ENCODE measurements at places on chromosomes 3 and 15.

GRCh38 chr3:1942781-1943180, 155.9 kb upstream of the CNTN4 start:
- DNase-seq: no peak

GRCh38 chr3:170869645-170870593, at the start of gene RPL22L1:
RPL22L1 (minus strand) TSS chr3:170870195; CDS start chr3:170870167, 28 bp downstream.
- peak; percentile 89 for DNase-seq

DNA sequence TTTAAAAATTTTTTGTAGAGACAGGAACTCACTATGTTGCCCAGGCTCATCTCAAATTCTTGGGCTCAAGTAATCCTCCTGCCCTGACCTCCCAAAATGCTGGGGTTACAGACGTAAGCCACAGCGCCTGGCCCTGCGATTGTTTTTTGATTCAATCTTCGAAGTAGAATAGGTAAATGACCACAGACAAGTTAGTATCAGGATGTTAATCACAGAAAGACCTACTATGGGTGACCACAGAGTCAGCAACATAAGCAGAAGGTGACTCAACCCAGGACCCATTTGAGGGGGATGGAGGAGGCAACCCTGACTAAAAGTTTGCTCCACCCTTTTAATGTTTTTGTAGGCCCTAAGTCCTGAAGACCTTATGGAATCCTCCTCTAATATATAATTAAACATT, 10.0 kb upstream of the USP3 start:
- DNase-seq: no peak

DNA sequence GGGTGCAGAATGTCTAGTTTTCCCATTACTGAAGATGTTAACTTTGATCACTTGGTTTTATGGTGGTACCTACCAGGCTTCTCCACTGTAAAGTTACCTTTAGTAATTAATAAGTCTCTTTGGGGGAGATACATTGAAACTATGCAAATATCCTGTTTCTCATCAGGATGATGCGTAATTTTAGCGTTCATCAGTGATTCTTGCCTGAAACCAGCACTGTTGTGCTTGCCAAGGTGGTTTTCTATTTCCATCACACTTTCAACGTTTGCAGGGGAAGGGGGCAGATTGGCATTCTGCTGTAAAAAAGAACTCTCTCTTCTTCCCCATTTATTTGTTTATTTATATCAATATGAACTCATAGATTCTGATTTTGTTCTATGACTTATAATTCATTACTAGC, 61.0 kb downstream of the SSR3 start:
- DNase-seq: no peak

DNA sequence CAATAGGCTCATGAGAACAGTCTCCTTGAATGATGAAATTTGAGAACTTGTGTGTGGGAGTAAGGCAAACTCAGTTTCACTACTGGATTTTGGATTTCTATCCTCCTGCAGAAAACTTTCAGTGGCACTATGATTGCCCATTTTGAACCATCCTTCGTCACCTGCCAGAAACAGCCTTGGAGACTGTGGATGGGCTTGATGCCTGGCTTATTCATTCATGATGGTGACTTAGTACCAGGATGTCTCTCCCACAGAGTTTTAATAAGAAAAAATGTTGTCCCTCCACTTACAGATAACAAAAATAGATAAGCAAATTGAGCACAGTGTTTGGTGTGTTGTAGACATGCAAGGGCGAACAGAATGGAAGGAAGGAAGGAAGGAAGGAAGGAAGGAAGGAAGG, 53.5 kb upstream of the CPNE4 start:
- no peak for DNase-seq

DNA sequence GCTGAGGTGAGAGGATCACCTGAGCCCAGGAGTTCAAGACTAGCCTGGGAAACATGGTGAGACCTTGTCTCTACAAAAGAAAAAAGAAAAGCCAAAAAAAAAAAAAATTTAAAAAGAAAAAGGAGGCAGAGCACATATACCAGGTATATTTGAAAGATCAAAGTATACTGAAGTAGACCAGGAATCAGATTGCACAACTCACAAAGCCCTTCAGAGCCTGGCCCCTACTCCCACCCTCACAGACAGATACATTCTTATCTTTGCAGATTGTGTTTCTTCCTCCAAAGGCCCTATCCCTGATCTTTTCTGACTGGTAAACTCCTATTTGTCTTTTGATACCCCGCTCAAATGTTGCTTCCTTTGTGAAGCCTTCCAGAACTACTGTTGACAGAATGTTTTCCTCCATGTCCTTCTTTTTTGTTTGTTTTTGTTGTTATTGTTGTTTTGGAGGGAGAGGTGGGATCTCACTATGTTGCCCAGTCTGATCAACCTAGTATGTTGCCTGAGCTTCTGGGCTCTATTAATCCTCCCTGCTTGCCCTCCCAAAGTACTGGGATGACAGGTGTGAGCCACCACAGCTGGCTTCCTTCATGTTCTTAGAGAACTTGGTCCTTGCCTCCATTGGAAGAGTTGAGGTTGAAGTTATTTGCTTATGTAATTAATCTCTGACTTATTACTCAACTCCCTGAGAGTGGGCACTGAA, 9.8 kb upstream of the ITGB5 start:
- no peak for DNase-seq

DNA sequence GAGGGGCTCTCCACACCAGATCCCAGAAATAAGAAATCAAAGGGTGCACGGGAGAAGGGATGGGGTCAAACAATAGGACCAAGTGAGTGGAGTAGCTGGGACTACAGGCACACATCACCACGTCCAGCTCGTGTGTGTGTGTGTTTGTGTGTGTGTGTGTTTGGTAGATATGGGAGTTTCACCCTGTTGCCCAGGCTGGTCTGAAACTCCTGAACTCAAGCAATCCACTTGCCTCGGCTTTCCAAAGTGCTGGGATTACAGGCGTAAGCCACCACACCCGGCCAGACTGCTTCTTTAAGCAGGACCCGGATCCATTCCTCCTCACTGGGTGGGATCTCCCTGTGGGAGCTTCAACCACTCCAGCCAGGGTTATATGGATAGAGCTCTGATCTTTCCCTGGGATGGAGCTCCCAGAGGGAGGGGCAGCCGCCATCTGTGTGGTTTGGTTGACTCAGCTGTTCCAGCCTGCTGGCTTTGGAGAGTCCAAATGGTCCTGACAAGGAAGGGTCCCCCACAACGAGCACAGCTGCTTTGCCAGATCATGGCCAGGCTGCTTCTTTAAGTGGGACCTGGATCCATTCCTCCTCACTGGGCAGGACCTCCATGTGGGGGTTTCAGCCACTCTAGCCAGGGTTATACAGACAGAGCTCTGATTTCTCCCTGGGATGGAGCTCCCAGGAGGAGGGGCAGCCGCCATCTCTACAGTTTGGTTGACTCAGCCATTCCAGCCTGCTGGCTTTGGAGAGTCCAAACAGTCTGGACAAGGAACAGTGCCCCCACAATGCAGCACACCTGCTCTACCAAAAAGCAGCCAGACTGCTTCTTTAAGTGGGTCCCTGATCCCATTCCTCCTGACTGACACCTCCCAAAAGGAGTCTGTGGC, 9.1 kb upstream of the AVEN start:
- DNase-seq: no peak

GRCh38 chr3:194306771-194307640, 44.1 kb downstream of the CPN2 start:
- no peak for DNase-seq

DNA sequence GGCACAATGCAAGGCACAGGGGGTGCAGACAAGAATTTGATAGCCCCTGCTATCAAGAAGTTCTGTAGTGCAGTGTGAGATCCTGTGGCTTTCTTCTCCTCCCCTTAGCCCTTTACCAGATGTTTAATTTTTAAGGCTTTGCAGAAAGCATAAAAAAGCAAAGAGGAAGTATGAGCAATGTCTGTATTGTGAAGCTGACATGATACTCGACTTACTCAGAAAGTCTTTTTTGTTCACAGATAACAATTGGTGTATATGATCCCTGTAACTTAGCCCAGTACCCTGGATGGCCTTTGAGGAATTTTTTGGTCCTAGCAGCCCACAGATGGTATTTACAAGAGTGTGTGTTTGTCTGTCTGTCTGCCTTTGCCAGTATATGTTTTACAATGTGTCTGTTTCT, 58.9 kb downstream of the ATG7 start:
- DNase-seq: no peak

DNA sequence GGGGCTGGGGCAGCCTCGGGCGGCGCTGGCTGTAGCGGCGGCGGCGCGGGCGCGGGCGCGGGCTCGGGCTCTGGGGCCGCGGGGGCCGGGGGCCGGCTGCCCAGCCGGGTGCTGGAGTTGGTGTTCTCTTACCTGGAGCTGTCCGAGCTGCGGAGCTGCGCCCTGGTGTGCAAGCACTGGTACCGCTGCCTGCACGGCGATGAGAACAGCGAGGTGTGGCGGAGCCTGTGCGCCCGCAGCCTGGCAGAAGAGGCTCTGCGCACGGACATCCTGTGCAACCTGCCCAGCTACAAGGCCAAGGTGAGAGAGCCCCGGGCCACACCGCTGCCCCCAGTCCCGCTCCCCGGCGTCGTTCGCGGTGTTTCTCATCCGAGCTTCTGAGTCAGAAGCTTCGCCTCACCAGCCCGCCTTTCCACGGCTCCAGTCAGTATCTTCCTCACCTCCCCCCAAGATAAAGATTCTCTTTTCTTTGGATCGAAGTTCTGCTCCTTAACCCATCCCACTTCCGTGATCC, 600 bp downstream of the FBXO45 start:
- DNase-seq: peak; percentile 28

GRCh38 chr15:92610101-92610520, 45.5 kb downstream of the FAM174B start:
- no peak for DNase-seq

- no peak for DNase-seq
Measured at GRCh38 chr15:69643476-69643875, 190.9 kb downstream of the RPLP1 start.

DNA sequence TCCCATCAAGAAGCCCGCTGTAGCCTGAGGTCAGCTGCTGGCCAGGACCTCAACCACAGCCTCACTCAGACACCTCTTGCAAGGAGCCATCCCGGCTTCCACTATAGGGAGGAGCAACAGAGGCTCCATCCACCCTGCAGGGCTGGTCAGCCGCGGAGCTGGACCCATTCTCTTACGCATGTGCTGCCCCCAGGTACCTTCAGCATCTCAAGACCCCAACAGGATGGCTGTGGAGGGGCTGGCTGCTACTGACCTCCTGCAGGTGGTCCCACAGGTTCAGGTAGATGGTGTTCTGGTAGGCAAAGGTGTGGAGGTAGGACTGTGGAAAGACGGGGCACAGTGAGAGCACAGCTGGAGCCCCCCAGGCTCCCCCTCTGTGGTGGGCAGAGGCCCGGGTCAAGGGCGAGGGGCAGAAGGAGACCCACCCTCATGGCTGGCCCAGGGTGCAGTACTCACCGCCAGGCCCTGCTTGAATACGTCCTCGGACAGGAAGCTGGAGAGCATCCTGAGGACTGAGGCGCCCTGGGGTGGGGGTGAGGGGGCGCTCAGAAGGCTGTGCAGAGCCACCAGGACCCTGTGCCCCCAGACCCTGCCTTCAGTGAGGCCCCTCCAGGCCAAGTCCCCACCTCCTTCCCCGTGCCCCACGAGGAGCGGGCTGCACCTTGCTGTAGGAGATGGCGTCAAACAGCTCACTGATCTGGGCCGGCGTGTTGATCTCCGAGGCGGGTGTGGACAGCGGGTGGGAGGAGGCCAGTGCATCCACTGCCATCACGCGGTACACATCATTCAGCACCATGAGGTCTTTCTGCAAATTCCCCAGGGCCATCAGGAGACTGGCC, 11.4 kb downstream of the ANPEP start:
- no peak for DNase-seq

- DNase-seq: no peak
Measured at GRCh38 chr15:89781891-89782618, 5.9 kb downstream of the MESP2 start.

- DNase-seq: no peak
Measured at GRCh38 chr3:13509816-13510192, 29.7 kb downstream of the HDAC11 start.

DNA sequence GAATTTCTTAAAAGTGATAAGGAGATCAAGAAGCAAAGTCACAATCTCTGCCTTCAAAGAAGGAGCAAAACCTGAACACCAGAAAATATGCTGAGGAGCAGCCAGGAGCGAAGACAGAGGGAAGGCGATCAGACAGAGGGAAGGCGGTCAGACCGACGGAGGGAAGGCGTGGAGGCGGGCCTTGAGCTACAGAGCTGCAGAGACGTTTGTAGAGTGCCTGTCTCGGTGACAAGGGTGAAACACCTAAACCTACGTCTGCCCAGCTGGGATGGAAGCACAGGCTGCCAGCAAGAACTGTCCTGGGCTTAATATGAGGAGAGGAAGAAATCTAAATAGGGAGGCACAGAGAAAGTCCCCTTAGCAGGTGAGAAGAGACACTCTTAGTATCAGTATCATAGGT, 476.0 kb downstream of the OCA2 start:
- no peak for DNase-seq

DNA sequence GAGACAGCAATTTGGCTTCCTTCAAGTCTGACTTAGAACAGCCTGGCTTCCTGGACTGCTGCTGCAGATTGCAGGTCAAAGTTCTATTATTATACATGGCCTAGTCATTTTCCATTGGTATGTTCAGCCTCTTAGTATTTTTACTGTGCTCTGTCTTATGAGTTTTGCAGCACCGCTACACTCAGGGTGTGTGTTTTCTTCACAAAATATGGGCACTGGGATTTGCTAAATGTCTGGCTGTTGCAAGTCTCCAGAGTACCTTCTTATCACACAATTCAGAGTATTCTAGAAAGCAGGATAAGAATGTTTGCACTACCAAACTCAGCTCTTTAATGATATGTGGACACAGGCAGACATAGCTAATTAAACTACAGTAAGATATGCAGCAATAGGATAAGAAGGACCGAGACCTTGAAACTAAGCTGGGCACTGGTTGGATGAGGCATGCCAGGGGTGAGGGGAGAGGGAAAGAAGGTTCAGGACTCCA, 203.0 kb upstream of the PDZRN3 start:
- no peak for DNase-seq

DNA sequence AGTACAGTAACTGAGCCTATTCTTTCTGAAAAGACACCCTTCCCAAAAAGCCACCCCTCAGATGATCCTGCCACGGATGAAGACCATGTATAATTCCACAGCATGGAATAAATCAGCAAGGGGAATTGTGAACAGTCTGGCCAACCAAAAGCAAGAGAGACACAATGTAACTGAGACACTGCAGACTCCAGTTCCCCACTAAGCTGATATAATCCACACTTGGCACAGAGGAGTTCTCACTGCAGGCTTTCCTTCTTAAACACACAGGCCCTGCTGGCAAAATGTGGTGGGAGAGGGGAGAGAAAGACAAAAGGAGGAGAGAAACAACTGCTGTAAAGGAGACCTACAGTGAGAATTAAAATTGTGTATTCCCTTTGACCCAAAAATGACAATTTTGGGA, 12.7 kb downstream of the GPR156 start:
- DNase-seq: no peak

GRCh38 chr3:62962714-62963113, 87.5 kb upstream of the CADPS start:
- DNase-seq: no peak

DNA sequence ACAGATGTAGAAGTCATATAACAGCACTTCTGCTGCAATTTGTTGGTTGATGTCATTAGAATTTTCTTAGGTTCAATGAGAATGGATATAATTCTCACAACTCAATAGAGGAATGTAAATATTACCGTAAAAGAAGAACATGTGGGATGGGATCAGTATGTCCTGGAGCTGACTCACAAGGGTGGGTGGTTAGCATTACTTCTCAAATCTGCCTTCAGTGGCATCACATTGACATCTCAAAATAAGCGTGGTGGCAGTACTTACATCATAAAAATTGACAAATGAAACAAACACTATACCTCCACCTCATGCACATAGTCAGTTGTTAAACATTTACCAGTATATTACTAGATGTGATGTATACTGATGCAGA, 1068.0 kb upstream of the CADM2 start:
- DNase-seq: no peak
